Dermis microvascular lymphatic vessel endothelial cell (primary cell): ENCODE measurements at places on chromosomes 7 and 10. TPM values are rescaled to one million over a fixed set of nuclear protein-coding genes. Genes with fewer than 3 reads are reported as not detected.

LIPM gene
- total RNA-seq = not detected in 2 replicates

OR2A1 gene
- under 0.01 TPM in 2 replicates for total RNA-seq

ADCY1 gene
- 0.51 and 1.1 TPM in 2 replicates for total RNA-seq

COPS6 gene
- total RNA-seq = 66.1 and 79.3 TPM in 2 replicates

GRCh38 chr7:40986351-40986873 is 716.5 kb downstream of the INHBA start:
- no peak for DNase-seq

GRCh38 chr10:4492202-4492601 is 333.8 kb upstream of the AKR1E2 start:
- no peak for DNase-seq

DNA sequence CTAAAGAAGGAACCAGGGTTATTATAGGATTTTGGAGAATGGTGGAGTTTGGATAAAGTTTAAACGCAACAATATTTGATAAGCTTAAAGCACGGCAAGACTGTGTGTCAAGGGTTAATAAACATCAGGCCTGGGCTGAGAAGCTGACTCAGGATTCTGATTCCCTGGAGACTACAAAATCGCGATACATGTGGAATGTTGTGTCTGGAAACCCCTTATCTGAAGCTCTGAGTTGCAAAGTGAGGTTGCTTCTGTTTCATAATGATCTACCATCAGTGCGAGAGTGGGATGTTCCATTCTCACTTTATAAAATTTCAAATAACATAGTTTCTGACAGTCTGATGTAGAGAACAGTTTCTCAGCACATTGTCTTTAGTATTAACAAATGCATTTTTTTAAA is 7.8 kb downstream of the C1GALT1 start:
- DNase-seq = no peak

- DNase-seq = no peak
Measured at GRCh38 chr10:373015-373414, 237.8 kb downstream of the ZMYND11 start.

GRCh38 chr10:45520476-45520875 is 146.5 kb downstream of the ALOX5 start:
- no peak for DNase-seq

DNA sequence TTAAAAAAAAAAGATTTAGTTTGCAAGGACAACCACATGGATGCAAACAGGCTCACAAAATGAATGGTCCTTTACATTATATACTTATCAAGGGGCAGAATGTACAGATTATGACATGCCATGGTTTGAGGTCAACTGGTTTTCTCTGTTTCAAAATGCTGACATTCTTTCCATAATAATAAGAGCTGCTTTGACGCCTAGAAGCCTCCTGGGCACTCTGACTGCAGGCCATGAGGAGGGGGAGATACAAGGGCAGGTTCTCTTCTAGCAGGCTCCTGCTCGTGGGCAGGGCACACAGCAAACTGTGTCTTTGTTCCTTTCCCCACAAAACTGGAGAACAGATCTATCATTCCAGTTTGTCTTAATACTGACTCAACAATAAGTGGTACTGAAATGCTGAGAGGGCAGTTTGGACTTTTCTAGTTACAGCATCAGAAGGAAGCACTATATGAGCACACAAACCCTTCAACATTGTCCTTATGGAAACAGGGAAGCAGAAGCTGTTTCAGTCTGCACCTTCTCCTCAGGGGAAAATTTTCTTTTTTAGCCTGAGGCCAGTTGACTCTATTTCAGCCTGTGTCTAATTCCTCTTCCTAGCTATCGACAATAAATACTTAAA is 314.9 kb upstream of the AOAH start:
- DNase-seq = no peak

DNA sequence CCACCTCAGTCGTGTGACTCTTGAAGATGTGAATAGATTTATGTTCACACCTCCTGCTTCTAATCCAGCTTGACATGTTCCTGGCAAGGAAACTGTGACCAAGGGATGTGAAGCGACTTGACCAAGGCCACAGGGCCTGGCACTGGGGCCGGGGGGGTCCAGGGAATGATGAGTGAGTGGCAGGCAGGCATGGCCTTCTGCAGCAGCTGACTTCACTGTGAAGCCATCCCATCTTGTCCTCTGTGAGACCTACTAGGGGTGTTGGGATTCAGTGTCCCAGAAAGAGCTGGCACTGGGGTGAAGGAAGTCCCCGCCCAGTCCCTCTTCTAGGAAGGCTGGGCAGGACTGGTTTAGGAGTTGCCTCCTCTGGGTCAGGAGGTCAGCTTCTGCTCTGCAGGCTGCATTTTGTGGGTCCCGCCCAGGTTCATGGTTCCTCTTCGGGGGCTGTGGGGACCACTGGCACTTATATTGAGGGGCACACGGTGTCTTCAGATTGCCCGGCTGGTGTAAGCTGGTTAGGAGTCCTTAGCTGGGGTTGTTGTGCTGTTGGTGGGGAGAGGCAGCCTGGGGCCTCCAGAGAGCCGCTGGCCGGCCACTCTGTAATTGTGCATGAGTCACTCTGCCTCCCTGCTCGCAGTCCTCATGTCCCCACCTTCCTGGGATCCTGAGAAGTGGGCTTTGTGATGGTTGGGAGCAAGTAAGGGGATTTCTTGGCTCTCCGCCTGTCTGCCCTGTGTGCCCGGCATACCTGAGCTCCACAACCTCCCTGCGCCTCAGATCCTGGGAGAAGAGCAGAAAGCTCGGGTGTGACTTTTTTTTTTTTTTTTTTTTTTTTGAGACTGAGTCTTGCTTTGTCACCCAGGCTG is 11.0 kb downstream of the ZMIZ1 start:
- no peak for DNase-seq

DNA sequence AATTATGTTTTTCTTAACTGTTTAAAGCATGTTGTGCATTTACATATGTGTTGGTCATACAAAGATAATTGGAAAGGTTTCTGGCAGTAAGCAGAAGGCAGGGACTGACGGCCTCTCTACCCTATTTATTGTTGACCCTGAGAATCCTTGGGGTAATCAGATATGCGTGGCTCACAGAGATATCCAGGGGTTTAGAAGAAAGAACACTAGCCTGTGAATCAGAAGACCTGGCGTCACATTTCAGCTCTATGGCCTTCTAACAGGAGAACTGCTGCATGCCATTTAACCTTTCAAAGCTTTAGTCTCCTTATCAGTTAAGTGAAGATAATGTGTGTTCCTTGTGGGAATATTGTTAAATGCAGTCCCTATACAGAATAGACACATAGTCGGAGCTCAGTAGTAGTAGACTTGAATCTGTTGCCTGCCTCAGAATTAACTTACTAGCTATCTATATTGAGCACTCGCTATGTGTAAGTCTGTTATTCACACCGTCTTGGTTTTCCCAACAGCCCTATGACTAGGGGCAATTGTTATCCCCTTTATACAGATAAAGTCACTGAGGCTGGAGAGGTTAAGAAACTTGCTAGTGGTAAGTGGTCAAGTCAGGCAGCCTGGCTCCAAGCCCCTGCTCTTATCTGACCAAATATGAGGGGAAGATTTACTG is 129.6 kb upstream of the ANKRD1 start:
- no peak for DNase-seq

- no peak for DNase-seq
Measured at GRCh38 chr10:3748484-3748883, 36.5 kb downstream of the KLF6 start.

DNA sequence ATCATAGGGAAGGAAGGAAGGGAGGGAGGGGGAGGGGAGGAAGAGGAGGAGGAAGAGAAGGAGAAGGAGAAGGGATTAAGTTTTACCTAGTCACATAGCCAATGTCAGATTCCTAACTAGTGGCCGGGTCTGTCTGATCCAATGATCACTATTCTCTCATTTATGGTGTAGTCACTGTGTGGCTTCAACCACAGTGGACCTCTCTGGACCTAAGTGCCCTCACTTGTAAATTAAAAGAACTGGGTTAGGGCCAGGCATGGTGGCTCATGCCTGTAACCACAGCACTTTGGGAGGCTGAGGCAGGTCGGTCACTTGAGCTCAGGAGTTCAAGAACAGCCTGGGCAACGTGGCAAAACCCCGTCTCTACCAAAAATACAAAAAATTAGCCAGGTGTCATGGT is 6.6 kb upstream of the SERPINE1 start:
- no peak for DNase-seq

DNA sequence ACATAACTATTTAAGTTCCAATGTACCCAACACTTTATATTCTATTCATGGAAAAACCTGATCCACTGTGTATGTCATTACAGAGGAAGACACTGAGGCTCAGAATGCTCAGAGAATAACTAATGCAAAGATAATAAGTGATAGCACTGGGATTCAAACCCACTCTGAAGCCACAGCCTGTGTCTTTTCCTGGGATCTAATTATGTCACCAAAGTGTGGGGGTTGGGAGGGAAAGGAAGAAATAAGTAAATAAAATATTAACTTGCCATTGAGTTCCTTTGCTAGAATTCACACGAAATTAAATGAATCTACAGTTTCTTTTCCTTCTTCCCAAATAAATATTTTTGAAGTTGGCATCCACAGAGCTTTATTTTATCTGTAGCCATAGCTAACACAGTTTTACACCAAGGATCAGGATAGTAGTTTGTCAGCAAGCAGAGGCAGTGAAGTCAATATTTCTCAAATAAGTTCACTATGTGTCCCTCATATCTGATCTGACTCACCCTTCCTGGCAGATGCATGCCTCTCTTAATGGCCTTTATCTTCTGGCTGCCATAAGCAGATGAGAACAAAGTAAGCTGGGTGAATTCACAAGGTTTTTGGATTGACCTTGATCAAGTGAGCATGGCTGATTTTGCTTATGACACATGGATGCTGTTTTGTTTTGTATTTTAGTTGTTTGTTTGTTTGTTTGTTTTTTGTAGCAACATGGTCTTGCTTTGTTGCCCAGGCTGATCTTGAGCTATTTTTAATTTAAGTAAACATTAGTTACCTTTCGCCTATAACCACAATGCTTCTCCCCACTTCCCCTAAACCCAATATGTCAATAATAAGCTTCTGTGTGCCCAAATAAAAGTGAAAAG is 6.3 kb downstream of the RAPGEF5 start:
- peak; percentile 55 for DNase-seq

GRCh38 chr10:123068087-123068853 is 59.5 kb downstream of the ACADSB start:
- no peak for DNase-seq

DNA sequence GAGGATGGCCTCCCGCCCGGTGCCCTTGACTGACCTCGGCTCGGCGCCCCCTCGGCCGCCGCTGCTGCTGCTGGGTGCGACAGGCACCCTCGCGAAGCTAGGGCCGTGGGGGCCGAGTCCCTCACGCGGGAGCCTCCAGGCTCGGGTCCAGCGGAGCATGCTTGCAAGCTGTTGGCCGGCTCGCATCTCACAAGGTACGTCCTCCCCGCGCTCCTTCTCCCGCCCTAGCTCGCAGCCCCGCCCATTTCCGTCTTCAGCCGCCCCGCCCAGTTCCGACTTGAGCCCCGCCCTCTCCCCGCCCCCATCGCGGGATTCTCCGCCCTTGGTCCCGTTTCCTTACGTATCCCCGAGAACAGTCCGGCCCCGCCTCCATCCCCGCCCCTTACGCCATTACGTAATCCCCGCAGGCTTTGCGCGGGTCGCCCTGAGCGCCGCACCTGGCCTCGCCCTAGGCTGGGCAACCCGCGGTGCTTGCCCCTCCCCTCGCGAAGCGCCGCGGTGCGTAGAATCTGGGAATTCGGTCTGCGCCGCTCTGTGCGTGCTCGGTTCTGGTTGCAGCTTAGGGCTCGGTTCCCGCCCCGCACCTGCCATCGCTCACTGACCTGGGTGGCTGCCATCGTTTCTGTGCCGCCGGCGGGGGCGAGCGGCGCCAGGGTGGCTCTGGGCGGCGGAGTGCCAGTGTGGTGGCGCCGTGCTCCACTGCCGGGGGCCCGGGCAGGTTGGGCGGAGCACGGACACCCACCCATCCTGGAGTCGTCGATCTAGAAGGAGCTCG is at the start of gene ABHD11:
ABHD11 (minus strand) TSS at position 191 of the 775 bp plus-strand sequence; CDS start at position 159, 32 bp downstream.
- peak; percentile 96 for DNase-seq

DNA sequence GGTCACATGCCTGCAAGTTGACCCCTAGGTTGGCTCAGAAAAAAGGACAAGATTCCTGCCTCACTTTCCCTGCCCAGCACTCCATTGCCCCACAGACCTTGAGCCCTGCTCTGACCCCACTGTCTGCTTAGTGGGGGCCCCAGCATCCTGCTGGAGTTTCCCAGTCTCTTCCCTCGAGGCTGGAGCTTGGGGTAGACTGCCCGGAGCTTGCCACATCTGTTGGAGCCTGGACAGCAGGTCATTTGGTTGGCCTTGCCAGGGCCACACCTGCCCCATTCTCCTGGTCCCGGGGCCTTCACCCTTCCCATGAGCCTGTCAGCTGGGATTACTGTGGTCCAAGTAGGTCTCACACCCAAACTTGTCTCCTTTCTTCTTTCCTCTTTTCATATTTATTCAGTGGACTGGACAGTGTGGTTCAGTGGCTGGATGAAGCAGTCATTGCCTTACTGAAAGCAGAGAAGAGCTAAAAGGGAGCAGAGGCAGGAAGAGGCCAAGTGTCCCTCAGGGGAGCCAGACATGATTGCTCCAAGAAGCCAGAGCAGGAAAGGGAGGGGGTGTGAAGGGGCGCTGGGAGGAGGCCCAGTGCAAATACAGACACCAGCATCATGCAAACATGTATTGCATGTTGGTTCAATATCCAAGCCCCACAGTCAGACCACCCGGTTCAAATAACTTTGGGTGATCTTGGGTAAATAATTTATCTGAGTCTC is 56.2 kb upstream of the CACUL1 start:
- no peak for DNase-seq
